ENCODE measurements at places on chromosomes 12 and 14.

DNA sequence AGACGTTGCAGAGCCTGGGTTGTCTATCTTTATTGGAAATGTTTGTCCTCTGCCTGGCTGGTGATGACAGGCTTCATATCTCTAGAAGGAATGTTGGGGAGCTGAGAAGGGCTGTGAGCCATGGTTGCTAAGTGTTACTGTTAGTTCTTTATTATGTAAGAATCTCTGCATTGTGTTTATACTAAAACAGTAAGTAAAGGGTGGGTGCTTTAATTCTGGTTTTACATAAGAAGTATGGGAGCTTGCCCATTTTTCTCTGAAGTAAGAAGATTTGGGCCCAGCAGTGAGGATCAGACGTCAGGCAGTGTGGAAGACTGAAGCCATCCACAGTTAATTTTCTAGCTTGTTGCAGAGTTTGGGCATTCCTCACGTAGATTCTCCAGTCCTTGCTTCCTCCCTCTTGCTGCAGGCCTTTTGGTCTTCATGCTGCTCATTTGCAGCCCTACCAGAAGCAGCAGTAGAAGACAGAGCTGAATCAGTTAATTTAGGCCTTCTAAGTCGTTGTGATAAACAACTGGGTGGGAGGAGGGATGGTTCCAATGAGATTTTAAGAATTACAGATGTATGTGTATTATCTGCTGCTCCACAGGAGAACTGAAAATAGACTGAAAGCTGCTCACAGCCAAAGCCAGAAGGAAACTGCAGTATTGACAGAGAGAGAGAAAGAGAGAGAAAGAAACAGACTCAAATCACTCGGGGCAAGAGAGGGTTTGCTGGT lies 21.4 kb downstream of the WNT5B start:
- DNase-seq = peak; percentile 44

- no peak for DNase-seq
Measured at GRCh38 chr12:4032924-4033615, 159.9 kb upstream of the PARP11 start.

GRCh38 chr14:102985665-102986064 lies 63.2 kb downstream of the AMN start:
- no peak for DNase-seq

DNA sequence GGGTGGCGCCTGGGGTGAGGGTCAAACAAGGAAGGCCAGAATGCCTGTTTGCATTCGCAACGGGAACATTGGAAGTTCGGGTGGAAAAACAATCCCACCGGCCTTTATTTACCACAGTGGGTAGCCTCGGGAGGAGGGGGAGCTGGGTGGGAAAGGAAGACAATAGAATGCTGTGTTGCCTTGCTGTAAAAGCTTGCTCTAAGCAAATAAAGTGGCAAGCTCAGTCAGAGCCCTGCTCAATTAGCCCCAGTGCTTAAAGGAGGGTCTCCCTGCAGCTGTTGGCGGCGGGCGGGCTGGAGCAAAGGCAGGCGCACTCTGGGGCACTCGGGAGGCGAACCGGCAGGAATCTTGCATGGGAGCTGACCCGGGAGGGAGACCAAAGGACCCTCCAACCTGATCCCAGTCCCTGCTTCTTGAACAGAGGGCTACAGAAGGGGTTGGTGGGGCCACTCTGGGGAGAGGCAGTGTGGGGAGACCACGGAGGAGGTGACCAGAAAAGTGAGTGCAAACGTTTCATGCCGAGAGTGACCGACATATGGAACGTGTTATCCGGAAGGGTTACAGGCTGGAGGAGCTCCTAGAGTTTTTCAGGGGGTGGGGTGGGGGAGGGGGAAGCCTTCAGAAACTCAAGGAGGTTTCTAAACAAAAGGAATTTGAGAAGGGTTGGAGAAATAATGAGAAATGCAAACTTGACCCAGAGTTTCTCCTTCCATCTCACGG lies 48.5 kb downstream of the NTF3 start:
- DNase-seq = no peak

DNA sequence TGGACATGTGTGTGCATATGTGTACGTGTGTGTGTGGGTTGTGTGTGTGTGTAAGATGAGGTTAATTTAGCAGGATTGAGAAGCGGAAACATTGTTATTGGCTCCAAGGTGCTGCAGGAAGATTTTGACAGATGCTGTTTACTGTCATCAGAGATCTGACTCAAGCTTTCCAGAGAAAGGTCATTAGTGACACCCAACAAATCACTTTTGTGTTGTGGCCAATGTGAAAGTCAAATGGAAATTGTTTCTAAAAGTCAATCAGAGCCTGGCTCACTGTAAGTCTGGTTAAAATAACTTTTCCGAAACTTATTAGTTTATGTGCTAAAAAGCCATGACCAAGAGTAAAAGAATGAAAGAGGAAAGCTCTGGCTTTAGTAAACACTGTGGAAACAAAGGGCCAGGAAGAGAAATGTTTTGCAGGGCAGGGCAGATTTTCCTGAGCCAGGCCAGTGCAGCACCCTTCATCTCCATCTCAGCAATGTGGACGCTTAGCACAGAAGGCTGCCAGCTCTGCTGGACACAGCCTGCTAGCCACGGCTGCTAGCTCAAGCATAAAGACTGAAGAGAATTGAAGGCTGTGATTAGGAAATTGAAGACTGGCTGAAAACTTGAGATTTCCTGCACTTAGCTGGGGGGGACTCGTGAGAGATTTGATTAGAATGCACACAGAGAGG lies 235.8 kb downstream of the NEDD1 start:
- no peak for DNase-seq

DNA sequence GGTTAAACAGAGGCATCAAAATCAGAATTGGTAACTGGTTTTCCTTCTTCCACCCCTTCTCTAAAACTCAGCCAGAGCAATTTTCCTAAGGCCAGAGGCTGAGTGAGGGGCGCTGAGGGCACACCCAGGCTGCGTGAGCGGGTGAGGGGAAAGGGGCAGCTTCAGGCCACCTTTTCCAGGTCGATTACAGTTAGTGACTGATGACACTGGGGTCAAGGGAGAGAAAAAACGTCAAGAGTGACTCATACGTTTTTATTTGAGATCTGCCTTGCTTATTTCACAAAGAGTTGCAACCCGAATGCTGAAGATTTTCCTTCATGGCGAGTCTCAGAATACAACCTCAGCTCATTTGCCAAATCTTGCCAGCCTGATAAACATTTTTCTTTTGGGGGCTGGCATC lies 46.7 kb upstream of the EVL start:
- no peak for DNase-seq

DNA sequence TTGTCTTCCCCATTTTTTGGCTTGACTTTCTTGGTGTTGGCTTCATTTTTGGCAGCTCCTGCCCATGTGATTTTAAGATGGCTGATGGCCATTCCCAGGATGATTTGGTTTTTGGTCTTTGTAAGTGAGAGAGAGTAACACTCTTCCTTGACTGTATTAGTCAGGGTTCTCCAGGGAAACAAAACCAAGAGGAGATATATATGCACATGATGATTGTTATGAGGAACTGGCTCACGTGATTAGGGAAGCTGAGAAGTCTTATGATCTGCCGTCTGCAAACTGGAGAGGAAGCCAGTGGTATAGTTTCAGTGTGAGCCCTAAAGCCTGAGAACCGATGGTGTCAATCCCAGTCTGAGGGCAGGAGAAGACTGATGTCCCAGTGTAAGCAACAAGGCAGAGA lies 146.6 kb downstream of the NRXN3 start:
- no peak for DNase-seq

GRCh38 chr12:109770861-109771670 lies 57.4 kb downstream of the FAM222A start:
- no peak for DNase-seq

GRCh38 chr14:86311151-86311550 lies 781.2 kb downstream of the FLRT2 start:
- DNase-seq = no peak

DNA sequence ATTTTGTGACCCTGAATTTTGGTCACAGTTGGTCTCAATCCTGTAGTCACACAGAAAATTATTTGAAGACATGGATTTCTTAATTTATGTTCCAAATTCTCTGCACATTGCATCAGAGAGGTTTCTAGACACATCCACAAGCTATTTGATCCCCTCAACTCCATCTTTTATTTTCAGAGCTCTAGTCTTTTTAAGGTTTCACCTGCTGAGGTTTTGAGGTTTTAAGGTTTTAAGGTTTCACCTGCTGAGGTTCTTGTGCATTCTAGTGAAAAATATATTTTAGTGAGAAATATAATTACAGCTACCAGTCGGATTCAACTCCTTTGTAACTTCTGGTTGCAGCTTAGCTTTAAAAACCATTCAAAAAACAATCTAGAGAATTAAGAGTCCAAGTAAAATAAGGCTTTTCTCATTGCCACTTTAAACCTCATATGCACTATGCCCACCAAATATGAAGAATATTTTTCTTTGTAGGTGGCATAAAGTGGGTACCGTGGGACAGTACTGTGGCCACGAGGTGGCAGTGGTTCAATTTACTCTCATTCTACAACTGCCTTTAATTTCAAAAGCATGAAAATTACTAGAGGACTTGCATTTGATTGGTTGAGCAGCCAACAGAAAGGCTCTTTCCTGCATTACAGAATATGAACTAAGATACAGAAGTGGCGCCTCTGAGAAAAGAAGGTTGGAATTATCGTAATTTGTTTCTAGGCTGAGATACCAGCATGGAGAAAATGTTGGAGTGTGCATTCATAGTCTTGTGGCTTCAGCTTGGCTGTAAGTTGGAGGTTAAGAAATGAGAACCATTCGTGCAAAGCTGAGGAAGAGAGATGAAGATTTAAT lies 366.5 kb upstream of the OR4E1 start:
- DNase-seq = no peak

DNA sequence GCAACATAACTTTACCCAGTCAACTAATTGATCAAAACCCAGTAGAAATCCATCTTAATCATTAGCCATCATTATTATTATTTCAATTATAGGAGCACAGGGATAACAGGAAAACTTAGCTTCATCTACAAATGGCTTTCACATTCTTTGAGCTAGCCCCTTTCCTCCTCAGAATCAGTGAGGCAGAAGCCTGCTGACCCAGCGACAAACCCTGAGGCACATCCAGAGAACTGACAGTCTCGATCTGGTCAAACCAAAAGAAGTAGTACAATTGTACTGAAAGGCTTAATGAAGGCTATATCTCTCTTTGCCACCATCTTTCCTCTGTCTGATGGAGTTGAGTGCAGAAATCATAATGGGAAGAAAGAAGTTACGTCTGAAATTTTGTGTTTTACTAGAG lies 109.8 kb upstream of the ARID2 start:
- no peak for DNase-seq

DNA sequence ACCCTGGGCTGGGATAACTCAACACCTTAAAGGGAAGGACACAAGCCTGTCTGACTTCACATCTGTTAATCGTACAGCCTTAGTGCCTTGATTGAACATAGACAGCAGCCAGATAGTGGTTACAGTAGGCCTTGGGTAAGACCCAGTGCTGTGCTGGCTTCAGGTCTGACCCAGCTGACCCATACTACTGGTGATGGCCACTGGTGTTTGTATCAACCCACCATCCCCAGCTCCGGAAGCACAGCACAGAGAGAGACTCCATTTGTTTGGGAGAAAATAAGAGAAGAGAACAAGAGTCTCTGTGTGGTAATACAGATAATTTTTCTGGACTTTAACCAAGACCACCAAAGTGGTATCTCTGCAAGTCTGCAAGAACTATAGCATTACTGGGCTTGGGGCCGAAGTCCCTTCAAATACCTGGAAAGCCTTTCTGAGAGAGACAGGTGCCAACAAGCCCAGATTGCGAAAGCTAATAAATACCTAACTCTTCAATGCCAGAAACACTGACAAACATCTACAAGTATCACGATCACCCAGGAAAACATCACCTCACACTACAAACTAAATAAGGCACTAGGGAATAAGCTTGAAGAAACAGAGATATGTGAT lies 330.1 kb upstream of the GARIN2 start:
- DNase-seq = no peak

- no peak for DNase-seq
Measured at GRCh38 chr12:76679778-76680177, 84.1 kb upstream of the ZDHHC17 start.

DNA sequence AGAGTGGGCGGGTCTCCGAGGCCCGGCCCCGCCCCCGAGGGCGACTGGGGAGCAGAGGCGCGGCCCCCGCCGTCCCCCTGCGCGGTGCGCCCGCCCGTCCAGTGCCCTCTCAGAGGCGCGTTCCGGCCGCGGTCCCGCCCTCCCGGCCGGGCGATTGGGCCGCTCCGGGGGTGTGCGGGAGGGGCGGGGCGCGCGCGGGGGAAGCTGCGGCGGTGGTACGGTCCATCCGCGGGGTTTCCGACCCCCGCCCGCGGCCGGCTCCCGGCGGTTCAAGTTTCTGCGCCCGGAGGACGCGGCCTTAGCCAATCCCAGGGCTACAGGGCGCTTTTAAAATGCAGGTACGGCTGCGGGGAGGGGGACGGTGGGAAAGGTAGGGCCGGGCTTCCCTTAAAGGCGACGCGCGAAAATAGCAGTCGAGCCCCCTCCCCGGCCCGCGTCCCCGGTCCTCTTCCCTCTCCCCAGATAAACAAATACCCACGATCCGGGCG lies 315 bp upstream of the CCDC85C start:
- DNase-seq = peak; percentile 28

DNA sequence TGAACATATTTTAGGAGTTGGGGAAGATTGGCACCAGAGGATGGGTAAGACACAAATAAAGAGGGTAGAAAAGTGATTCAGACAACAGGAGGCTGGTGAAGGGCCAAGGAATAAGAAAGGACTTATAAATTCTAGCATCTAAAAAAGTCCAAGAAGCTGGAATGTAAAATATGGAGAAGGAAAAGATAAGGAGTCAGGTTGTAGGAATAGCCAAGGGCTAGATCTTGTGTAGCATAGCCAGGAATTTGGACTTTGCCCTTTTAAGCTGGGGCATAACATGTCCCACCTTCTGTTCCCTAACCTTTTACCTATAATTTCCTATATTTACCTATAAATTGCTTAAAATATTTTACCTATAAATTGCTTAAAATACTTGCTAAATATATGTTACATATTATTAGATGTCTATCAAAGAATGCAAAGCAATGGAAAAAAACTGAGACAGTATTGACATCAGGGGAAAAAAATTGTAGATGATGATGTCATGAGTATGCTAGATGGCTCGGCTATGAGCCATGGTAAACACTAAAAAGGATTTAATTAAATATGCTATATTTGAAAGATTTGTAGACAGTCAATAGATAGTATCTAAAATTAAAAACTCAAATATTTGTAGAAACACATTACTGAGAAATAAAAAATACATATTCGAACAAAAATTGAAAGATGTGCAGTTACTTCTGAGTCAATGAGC lies 99.7 kb upstream of the PLEKHG7 start:
- no peak for DNase-seq

- DNase-seq = no peak
Measured at GRCh38 chr12:19800884-19801283, 361.6 kb downstream of the AEBP2 start.

GRCh38 chr12:120118321-120119061 lies 1.9 kb upstream of the RAB35 start:
- DNase-seq = no peak

GRCh38 chr12:111197376-111197944 lies 171.4 kb downstream of the PHETA1 start:
- no peak for DNase-seq

DNA sequence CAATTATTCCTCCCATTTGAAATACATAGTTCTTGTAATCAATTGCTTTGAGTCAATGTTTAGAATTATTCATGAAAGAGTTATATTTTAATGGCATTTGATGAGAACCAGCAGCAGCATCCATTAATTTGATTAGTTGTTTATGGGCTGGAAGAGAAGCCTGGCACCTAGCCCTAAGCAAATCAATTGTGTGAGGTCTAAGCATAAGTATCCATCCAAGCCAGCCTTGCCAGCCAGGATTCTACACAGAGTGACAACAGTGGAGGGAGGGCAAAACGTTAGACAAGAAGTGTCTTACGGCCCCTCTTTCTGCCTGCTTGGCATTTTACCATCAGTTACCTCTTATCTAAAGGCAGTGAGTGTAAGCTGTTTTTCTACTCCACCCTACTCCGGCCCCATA lies 478.5 kb downstream of the NELL2 start:
- no peak for DNase-seq
